Caki2 (cell line): ENCODE measurements at places on chromosomes 16 and 17. TPM values are rescaled to one million over a fixed set of nuclear protein-coding genes. Genes with fewer than 3 reads are reported as not detected.

GRCh38 chr17:47871048-47871447 lies 20.1 kb upstream of the SP6 start:
- DNase-seq = no peak

GRCh38 chr17:40561871-40562611 lies 3.2 kb downstream of the CCR7 start:
- no peak for DNase-seq

- DNase-seq = peak; percentile 98
These were observed 6.4 kb downstream of the CUEDC1 start for GRCh38 chr17:57948555-57949420.

Gene AGRP
- total RNA-seq = not detected in 2 replicates
